ENCODE measurements at places on chromosomes 11 and 22.

- no peak for DNase-seq
These were observed 1.4 kb downstream of the MFNG start for GRCh38 chr22:37484480-37485394.

DNA sequence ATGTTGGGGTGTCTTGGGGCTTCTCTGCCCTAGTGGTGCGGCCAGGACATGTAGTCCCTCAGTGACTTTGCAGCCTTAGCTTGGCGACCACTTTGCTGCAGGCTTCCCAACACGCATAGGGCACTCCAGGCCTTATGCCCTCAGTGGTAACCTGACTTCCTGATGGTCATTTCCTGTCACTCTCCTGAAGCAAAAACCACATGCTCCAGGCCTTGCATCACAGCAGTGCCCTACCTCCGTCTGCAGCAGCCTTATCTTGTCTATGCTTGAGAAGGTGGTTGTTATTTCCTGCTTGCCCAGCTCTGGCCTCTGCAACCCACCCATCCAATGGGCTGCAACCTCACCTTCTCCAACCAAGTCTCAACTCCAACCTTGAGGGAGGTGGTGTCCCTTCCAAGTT is 33.4 kb upstream of the PISD start:
- DNase-seq, result no peak

- DNase-seq, result no peak
These were observed 24.3 kb upstream of the SMCO4 start for GRCh38 chr11:93567401-93567895.

GRCh38 chr11:67468056-67468455 is 995 bp downstream of the TMEM134 start:
- no peak for DNase-seq

GRCh38 chr11:13963169-13963948 is 836 bp downstream of the SPON1 start:
- DNase-seq, result no peak

DNA sequence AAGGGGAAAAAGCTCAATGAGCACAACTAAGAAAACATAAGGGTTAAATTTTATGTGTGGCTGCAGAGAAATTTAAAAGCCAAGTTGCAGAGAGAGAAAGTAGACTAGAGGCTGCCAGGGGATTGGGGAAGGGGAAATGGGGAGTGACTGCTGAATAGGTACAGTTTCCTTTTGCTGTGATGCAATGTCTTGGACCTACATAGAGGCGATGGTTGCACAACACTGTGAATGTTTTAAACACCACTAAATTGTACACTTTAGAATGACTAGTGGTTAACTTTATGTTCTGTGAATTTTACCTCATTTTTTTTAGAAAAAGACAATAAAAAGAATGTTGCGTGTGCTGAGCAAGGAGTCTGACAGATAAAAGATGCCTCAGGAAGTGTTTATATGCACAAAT is 36.5 kb downstream of the TENM4 start:
- no peak for DNase-seq

- no peak for DNase-seq
These were observed 7.3 kb upstream of the PKNOX2 start for GRCh38 chr11:125157118-125157733.

GRCh38 chr11:111819829-111820237 is 51.5 kb downstream of the ALG9 start:
- no peak for DNase-seq

GRCh38 chr11:85774256-85775101 is 36.5 kb downstream of the SYTL2 start:
- no peak for DNase-seq

- DNase-seq, result no peak
These were observed 11.3 kb upstream of the L3MBTL2 start for GRCh38 chr22:41193829-41194228.

- no peak for DNase-seq
These were observed 8.8 kb upstream of the CEP295 start for GRCh38 chr11:93652679-93653078.

- no peak for DNase-seq
These were observed 57.2 kb downstream of the SPECC1L start for GRCh38 chr22:24327832-24328231.

DNA sequence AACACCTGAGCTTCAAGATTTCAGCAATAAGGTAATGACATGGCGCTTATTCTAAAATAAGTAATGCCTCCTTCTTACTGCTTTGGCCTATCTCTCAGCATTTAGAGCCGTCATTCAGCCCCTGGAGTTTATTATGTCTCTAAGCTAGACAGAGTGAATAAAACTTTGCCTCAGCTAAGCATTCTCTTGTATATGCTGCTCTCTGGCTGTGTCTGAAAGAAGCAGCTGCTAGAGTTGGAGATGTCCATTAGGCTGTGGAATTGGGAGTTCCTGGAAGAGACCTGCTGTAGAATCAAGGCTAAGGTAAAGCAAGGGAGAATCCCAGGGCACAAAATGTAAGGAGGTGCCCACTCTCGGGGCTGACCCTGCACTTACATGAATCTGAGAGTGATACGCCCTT is 35.5 kb upstream of the TTC12 start:
- DNase-seq, result no peak

DNA sequence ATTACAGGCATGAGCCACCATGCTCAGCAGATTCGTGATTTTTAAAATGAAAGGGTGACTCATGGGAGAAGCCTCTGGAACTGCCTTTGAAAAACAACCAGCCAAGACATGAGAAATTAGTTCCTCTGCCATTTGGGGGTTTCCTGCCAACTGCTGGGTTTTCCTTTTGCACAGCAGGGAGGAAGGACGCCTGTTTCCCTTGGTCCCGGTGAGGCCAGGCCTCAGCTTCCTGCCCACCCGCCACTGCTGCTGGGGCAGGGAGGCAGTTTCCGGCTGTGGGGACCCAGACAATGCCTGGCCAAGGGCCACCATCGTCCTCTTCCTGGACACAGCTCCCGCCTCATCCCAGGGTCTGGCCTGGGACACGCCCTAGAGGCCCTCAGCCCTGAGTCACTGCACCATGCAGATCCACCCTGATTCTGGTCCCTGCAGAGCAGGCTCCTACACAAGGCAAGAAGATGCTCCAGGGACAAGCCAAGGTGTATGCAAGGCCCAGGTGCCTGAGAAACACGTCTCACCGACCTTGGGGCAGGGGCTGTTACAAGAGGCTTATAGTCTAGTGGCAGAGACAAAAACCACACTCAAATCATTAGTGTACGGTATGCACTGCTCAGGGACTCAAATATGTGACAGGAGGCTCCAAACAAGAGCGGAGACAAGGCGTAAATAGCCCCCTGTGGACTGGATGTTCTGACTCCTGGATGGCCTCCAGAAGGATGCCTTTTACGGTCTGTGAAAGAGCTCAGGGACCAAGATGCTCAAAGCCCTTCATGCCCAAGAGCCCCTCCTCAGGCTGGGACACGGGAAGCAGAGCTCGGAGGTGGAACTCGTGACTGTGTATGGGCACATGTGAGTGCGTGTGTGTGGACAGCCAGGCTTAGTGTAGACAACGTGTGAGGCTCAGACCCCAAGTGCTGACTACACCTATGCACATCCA is 10.0 kb downstream of the PPM1F start:
- peak; percentile 67 for DNase-seq

GRCh38 chr11:65786786-65787636 is at the start of gene OVOL1:
TSS of gene OVOL1 (plus strand) at chr11:65787063. CDS start at chr11:65787374, 311 bp downstream.
- DNase-seq, result no peak

- DNase-seq, result no peak
These were observed 16.3 kb downstream of the CRYBB2 start for GRCh38 chr22:25235547-25236290.

- no peak for DNase-seq
These were observed 230.4 kb downstream of the ST3GAL4 start for GRCh38 chr11:126585774-126586491.

GRCh38 chr11:131486100-131486499 is 115.7 kb downstream of the NTM start:
- no peak for DNase-seq

DNA sequence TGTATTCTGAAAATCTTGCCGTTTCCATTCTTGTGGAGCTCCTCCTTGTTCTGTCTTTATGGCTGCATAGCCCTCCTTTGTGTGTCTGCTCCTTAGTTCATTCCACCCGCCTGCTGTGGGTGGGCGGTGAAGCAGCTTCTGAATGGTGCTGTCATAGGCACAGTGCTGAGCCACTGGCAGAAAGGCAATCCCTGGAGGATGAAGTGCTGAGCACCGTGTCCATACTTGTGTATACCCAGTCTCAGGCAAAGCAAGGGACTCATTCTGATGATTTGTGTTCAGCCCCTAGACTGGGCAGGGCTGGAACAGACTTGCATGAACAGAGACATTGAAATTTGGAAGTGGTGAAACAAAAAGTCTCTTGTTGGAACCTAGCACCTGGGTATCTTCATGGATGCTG is 134.9 kb downstream of the MYO18B start:
- no peak for DNase-seq

DNA sequence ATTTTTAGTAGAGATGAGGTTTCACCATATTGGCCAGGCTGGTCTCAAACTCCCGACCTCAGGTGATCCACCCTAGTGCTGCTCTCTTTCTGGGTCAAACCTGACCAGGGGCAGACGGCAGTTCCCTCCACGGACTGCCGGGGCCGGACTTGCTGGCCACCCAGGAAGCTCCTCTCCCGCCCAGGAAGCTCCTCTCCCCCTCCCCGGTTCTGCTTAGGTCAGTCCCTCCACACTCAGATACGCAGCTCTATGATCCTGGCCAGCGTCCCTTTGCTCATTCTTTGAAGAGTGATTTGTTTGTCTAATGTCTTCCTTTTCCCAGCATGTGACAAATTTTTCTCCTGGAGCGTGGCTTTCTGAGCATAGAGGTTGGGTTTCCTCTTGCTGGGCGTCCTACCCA is 125.3 kb upstream of the B3GAT1 start:
- DNase-seq, result no peak

DNA sequence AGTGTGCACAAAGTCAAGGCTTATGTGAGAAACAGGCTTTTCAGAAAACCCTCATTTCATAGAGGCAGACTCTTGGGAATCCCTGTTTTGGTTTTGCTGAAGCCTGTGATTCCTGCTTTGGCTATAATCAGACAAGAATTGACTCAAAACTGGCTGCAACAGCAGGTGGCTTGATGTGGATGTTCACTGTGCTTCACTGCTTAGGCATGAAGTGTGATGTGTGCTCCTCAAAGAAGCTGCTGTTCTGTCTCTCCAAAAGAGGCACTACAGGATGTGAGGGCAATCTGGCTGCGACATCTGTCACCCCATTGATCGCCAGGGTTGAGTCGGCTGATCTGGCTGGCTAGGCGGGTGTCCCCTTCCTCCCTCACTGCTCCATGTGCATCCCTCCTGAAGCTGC is 103.5 kb downstream of the C11orf58 start:
- no peak for DNase-seq
